Stimulated activated CD8-positive, alpha-beta memory T cell treated with anti-CD3 and anti-CD28 coated beads, Interleukin-7, amount 100 ng/mL, for 1 hour (primary cell): ENCODE measurements at places on chromosomes 4 and X.

- DNase-seq, result no peak
Measured at GRCh38 chr4:35080799-35081198, 1163.5 kb downstream of the ARAP2 start.

GRCh38 chr4:5447755-5448154, 260.6 kb downstream of the EVC2 start:
- no peak for DNase-seq

GRCh38 chr4:102362922-102363432, 17.7 kb upstream of the SLC39A8 start:
- no peak for DNase-seq

GRCh38 chrX:119399772-119400101, 601 bp downstream of the SLC25A43 start:
- DNase-seq, result no peak

GRCh38 chrX:135410861-135411627, 10.7 kb upstream of the SMIM10L2A start:
- DNase-seq, result no peak

- no peak for DNase-seq
Measured at GRCh38 chr4:140052050-140052449, 101.9 kb downstream of the MAML3 start.

- no peak for DNase-seq
Measured at GRCh38 chr4:65416891-65417290, 253.4 kb downstream of the EPHA5 start.

GRCh38 chrX:132692526-132692925, 203.7 kb upstream of the MBNL3 start:
- DNase-seq, result no peak

GRCh38 chrX:74249963-74250362, 54.0 kb upstream of the ZCCHC13 start:
- DNase-seq, result no peak

DNA sequence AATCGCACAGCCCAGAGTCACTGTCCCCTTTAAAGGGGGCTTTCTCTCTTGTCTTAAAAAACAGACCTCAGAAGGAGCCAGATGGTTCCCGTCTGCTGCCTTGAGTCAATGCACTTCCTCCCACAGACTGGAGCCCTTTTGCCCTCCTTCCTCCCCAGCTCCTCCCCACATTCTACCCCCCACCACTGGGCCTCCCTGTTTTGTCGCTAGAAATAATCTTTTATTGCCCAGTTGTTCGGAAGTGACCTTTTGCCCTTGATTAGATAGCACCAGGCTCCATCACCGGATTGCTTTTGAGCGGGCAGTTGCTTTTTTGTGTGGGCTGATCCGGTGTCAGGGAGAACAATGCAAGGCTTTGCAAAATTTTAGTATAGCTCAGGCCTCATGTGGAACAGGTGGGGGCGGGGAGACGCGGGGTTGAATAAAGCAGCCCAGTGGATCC, 47.7 kb downstream of the SPRY1 start:
- no peak for DNase-seq

- DNase-seq, result no peak
Measured at GRCh38 chrX:137166591-137166990, 132.8 kb upstream of the GPR101 start.

DNA sequence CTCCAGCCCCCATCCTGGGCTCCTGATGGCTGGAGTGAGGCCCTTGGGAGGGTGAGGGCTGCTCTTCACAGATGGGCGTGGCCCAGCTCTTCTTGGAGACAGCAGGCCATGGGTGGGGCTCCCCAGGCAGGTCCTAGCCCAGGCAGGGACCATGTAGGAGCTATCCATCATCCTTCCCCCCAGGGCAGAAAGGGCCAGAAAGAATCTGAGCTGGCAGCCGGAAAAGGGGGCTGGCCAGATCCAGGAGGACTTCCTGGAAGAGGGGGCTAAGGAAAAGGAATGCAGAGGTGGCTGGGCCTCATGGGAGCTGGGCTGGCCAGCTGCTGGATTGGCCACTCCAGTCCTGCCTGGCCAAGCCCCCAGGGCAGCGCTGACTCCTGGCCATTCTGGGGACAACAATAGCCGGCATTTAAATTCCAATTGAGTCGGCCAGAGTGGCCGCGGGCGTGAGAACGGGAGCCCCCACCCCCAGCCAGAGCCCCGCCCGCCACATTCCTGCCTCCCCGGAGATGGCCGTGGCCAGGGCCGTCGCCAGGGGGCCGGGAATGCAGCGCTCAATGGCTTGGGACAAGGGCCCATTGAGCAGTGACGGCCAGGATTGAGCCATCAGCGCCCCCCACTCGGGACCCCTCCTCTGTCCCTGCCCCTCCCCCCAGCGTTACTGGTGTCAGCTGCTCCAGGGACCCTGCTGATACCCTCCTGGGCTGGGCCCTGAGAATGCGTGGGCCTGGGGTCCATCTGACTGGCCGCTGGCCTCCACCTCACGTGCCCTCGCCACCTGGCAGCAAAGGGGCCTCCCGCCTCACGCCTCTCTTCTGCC, 15.1 kb upstream of the FGFR3 start:
- DNase-seq, result no peak

- DNase-seq, result no peak
Measured at GRCh38 chr4:21827575-21827974, 121.0 kb downstream of the KCNIP4 start.
